Stimulated activated CD4-positive, alpha-beta T cell treated with anti-CD3 and anti-CD28 coated beads, TNF-alpha, amount 100 ng/mL, for 24 hours (primary cell): ENCODE measurements at places on chromosomes 5 and 9.

GRCh38 chr9:126379661-126380360 is 53.2 kb downstream of the MVB12B start:
- no peak for DNase-seq

DNA sequence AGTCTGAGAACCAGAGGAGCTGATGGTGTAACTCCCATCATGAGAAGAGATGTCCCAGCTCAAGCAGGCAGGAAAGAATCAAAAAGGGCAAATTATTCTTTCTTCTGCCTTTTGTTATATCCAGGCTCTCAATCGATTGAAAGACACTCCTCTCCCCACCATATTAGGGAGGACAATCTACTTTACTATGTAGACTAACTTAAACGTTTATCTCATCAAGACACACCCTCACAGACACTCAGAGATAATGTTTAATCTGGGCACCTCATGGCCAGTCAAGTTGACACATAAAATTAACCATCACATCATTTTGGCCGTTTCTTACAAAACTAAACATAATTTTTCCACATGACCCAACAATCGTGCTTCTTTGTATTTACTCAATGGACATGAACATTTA is 534.3 kb upstream of the RORB start:
- DNase-seq, result no peak

DNA sequence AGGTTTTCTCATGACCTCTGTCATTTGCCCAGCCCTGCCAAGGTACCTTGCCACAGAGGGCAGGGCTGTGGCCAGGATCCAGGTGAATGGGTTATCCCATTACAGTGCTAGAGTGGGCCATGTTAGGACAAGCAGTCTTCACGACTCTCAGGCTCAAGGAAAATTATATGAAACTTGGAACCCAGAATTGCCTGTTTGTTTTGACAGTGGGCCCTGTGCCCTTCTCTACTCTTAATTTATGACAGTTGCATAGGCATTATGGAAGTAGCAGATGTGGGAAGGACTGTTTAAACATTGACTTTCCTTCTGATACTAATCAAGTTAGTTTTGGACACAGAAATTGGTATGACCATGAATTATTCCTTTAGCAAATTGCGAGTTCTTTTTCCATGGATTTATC is 41.7 kb downstream of the ITGA2 start:
- no peak for DNase-seq

DNA sequence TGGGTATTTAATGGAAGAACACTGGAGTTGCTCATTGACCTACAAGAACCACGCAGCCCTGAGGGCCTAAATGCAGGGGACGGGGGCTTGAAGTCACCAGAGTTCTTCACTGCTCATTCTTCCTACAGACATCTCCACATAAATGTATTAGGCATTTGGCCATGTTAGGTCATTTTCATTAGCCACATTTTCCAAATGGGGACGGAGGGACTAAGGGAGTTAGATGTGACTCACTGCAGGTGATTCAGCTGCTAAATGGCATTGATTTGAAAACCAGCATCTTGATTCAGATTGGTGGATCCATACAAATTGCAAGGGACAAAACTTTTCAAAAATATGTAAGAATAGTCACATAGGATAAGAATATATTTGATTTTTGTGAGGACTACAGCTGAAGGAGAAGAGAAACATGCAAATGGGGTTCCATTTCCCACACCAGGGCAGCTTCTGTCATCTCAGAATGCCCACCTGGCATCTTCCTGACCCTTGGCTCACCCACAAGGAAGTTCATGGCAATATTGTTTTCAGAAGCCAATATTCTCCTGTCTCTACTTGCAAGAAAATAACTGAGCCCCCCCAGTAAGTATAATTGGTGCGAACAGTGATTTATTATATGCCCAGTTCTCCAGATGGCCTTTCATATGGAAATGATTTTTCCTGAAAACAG is 264.8 kb downstream of the DOCK8 start:
- no peak for DNase-seq

DNA sequence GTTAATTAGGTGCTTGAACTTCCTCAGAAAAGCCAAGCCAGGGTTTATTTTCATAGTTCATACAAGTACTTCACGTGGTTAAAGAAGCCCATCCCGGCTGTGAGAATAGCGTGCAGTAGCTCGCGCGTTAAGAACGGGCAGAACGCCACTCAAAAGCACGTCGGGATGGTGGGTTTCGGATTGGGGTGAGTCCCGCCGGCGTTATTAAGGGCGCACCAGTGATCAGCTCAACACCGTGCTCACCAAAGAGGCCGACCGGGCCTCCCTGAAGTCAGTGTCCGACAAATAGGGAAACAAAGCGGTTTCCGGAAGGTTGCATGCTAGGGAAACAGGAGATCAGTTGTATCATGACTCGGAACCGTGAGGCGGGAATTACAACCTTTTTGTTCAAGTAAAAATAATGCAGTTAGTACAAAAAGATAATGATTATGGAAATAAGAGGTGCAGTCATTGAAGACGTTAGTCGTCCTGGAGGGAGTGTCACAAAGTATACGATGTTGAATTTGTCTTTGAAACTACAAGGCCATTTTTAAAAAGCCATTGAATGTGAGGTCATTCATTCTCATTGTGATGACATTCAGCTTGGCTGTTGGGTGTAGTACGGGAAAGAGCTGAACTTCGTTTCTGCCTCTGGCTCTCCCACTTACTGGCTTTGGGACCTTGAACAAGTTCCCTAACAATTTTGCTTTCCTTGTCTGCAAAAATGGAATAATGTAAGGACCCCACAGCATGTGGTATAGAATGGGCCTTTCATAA is 992 bp downstream of the SETD9 start:
- DNase-seq, result no peak

DNA sequence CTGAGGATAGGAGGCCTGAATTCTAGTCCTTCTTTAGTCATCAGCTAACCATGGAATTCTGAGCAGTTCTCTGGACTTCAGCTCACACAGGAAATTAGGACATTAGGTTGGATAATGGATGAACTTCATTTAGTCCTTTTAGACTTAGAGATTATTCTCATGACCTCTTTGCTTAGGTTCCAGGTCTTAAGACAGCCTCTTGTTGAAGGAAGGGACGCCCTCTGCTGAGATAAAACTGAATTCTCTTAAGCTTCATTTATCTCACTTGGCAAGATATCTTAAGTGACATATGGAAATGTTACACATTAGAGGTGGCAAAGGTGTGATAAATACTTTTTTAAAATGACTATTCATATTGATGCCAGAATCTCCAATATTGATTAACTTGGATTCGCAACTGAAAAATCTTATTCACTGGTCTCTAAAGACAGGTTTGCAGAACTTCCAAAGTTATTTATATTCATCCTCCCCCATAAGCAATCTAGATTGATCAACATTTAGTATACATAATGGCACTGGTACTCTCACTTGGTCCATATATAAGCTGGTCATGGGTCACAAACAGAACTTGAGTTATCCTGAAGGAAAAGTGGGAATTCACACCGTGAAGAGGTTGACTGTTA is 16.9 kb upstream of the ZNF366 start:
- DNase-seq, result no peak

- DNase-seq, result no peak
Observed at GRCh38 chr9:22002038-22002437, 7.1 kb downstream of the CDKN2B start.

DNA sequence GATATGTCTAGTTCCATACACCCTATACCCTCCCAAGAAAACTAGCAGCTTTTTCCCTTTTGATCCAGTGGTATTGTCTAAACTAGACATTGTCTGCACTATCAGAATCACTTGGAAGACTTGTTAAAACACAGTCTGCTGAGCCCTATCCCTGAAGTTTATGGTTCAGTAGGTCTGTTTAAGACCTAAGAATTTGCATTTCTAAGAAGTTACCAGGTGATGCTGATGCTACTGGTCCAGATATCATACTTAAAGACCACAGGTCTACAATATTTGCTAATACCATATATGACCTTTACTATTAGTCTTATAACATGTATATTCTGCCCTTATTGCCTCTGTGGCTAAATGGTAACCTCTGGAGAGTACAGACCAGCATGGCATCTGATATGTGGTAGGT is 23.3 kb downstream of the SKIC3 start:
- DNase-seq, result no peak

DNA sequence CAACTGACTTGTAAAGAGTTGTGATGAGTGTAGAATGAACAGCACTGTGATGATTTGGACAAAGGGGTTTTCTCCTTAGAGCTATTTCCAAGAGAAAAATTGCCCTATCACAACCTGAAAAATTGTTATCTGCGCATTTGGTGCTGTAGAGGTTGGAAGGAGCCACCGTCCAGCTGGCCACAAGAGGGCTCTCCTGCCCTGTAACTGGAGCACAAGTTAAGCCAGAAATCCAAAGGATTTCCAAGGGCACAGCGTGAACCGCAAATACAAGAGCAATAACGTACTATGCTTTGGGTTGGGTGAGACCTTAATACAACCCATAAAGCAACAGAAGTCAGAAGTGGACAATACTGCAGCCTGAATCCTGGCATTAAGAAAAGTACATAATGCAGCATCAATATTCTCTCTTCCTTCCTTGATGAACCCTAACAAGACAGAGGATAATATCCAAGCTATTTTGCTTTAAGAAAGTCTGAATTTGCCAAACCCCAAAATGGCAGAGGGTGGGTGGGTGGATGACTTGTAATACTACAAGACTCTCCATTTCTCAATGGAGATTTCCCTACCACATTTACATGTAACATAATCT is 56.8 kb upstream of the SMIM32 start:
- DNase-seq, result peak; percentile 12

GRCh38 chr5:141780952-141781781 is 97.0 kb downstream of the PCDH1 start:
- DNase-seq, result no peak

DNA sequence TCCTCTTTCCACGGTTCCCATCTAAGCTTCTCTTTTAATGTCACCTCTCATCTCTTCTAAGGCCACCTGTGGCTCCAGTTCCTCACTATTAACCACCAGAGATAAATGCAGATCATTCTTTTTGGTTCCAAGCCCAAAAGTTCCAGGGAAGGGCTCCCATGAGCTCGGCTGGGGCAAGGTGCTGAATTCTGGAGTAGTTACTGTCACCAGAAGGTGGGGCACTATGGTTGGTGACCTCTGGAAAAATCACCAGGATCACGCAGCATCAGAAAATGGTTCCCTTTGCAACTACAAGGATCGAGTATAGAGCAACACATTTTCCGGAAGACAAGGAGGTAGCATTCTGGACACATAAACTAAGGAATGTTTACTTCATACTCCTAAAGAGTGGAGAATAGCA is 528.7 kb upstream of the DAP start:
- DNase-seq, result no peak

- no peak for DNase-seq
Observed at GRCh38 chr9:23555851-23556250, 270.2 kb downstream of the ELAVL2 start.

- DNase-seq, result no peak
Observed at GRCh38 chr9:69131682-69132081, 42.4 kb upstream of the TJP2 start.

- DNase-seq, result no peak
Observed at GRCh38 chr9:132055756-132056155, 23.9 kb downstream of the MED27 start.

DNA sequence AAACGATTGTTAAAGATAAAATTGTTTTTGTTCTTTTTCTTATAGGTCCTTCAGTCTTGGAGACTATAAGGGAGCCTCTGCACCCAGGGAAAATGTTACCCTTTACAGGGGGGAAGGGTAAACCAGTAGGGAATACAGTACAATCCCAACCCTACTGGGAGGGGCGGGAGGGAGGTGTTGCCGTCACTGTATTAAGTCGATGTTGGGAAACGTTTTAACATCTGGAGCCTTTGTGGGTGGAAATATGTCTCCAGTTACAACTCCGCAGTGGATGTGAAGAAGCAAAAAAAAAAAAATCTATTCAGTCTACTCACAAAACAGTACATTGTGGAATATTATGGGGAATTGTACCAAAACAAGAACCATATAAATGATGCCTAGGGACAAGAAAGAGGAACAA is 47.2 kb upstream of the FCHO2 start:
- no peak for DNase-seq

DNA sequence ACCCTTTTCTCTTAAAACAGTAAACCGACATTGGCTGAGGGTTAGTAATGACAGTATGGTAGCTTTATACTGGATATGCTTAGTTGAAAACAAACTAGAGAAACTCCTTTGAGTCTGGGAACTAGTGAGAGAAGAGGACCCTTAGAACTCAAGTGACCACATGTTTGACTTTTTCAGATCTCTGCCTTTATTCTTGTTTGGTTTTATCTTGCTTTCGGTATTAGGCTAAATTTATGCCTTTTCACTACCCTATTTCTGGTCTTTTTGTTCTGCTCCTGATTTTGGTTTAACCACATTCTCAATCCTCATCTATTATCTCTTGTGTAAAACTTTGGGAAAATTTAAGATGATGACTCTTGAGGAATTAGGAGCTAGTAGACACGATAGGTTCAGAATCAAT is 11.0 kb downstream of the SNAPC3 start:
- DNase-seq, result no peak

DNA sequence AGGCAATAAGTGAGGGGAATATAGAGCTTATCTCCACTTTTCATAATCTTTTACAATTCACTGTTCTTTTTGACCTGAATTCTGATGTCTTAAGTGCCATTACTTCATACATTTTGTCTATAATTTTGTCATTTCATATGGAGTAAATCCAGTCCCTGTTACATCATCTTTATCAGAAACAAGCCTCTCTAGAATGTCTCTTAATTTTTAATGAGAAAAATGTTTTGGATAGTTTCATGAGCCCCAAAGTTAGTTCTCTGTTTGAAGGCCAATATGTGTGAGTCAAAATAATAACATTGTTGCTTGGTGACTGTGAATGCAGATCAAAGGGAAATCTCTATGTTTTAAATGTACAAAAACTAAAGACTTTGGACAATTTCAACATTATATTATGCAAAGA is 329.6 kb upstream of the ARRDC3 start:
- no peak for DNase-seq

GRCh38 chr5:138946241-138946623 is 71.1 kb upstream of the LRRTM2 start:
- DNase-seq, result no peak

- DNase-seq, result no peak
Observed at GRCh38 chr5:135106610-135107471, 72.8 kb upstream of the PITX1 start.

GRCh38 chr5:89827359-89827758 is 582.2 kb downstream of the CETN3 start:
- no peak for DNase-seq

GRCh38 chr9:4435197-4435596 is 55.1 kb upstream of the SLC1A1 start:
- DNase-seq, result no peak

GRCh38 chr9:137838576-137838975 is 39.0 kb upstream of the CACNA1B start:
- no peak for DNase-seq

- no peak for DNase-seq
Observed at GRCh38 chr9:108620767-108621166, 235.0 kb downstream of the ACTL7B start.

DNA sequence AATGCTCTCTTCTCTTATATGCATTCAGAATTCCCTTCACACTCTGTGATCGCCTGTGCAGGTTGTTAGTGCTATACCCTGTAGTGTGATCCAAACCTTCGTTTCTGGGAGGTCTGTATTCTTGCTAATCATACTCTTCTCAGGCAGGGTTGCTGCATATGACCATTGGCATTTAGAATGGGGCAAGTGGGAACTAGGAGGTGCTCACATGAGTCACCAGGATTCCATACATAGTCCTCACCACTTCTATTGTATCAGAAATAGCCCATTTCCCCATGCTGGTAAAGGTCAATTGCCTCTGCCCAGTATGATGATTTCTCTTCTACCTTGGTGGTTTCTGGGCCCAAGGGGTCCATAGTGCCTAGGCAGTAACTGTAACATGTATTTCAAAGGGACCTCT is 443.5 kb upstream of the CDH6 start:
- no peak for DNase-seq
